Breast epithelium (tissue), 4 donors: ENCODE measurements at places on chromosomes 2 and 18. TPM values are rescaled to one million over a fixed set of nuclear protein-coding genes. Genes with fewer than 3 reads are reported as not detected.
A peak's percentile ranks its signal among the peaks of the same experiment; 100 is the strongest.

GRCh38 chr2:153834662-153835061, 37.1 kb upstream of the GALNT13 start:
- no peak overlapping the region for H3K4me3 ChIP-seq
- no peaks in the 10 kb centered on the region for H3K4me1 ChIP-seq
- DNase-seq = no peak
- H3K27me3 ChIP-seq = no peaks in the 10 kb centered on the region
- H3K27ac ChIP-seq = no peak overlapping the region
- H3K36me3 ChIP-seq = no peaks in the 10 kb centered on the region

DNA sequence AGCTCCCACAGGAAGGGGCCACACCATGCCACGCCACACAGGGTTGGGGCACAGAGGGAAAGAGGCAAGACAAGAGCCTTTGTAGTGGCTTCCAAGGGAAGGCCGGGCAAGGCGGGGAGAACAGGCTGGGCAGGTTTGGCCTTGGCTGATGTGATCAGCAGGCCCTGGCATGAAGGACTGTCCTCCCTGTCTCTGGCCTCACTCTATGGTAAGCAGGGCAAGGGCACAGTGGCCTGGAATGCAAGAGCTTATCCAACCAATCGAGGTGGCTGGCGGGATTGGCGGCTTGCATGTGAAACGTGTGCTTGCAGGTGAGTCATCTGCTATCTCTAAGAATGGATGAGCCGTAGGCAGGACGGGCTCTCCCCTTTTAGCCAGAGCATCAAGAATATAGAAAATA, 6.4 kb upstream of the ATP9B start:
- DNase-seq = peak; percentile 88
- H3K27me3 ChIP-seq = no peaks in the 10 kb centered on the region
- peaks cover 6% of the 10 kb centered on the region for H3K4me1 ChIP-seq
- H3K4me3 ChIP-seq = no peak overlapping the region

DNA sequence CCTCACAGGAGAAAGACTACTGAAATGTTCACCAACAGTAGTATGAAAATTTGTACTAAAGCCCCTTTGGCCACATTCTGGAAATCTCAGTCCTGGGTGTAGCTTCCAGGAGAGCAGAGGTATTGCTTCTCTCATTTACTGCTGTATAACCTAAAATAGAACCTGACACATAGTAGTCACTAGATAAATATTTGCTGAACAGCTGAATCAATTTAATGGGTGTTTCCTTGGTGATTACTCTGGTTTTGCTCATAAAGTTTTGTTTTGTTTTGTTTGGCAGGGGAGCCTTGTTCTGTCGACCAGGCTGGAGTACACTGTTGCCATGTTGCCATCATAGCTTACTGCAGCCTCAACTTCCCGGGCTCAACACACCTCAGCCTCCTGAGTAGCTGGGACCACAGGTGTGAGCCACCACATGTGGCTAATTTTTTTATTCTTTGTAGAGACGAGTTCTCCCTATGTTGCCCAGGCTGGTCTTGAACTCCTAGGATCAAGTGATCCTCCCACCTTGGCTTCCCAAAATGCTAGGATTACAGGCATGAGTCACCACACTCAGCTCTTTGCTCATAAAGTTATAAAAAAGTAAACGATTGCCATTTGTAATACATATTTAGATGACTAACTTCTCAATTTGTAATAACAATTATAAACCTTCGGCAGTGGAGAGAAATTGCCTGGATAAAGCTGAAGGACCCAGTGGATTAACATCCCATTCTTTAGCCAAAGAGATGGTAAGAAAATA, 11.5 kb upstream of the PARD3B start:
- H3K27ac ChIP-seq = no peak overlapping the region
- no peaks in the 10 kb centered on the region for H3K4me1 ChIP-seq
- no peaks in the 10 kb centered on the region for H3K27me3 ChIP-seq

Gene SERPINB13
- not detected for total RNA-seq
